ENCODE measurements at places on chromosomes 2 and 18.

DNA sequence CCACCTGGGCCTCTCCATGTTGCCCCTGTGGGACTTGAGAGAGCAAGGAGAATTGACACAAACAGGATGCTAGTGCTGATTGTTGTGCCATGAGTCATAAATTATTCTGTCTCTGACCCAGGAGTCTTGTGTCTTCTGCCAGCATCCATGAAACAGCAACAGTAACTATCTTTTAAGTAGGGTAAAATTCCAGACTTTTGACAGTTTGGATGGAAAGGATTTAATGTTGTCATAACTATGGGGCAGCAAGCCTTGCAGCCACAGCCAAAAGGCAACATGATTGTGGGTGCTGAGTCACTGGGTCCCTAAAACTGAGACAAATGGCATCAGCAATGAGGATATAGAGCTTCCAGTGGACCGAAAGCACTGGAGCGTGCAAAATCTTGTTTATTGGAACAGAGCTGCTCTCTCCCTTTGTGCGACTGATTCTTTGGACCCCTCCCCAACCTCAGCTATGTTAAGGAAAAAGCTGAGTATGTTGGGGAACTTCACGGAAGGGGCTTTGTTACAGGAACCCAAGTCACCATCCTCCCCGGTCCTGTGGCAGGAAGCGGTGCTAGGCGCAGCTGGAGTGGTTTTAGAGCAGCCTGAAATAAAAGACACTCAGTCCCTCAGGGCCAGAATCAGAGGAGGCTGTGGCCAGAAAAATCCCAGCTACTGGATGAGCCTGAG lies 9.6 kb upstream of the ITPRIPL1 start:
- no peak for DNase-seq

DNA sequence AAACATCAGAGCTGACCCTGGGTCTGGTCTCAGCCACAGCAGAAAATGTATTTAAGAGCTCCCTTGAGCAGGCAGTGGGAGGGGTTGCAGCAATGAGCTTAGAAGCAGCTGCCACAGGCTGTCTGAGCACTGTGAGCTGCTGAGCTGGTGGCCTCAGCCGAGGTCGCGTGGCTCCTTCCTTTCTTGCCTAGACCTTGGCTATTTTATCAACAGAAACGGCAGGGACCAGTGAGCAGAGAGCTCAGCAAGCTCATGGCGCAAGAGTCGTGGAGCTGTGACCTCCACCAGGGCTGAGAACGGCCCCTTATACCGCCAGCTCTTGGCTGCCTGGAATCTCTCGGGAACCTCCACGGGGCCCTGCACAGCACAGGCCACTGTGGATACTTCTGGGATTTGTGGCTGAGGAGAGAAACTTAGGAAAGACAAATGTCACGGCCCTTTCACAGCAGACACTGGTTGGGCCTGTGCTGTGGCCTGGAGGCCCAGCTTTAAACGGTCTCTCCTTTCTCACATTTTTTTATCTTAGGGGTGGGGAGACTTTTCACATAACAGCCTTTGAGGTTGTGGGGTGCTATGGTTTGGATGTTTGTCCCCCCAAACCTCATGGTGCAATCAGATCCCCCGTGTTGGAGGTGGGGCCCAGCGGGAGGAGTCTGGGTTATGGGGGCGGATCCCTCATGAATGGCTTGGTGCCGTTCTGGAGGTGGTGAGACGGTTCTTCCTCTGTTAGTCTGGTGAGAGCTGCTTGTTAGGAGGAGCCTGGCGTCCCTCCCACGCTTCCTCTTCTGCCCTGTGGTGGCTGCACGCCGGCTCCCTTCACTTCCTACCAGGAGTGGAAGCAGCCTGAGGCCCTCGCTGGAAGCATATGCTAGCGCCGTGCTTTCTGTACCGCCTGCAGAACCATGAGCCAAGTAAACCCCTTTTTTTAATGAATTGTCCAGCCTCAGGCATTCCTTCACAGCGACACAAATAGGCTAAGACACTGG lies 1.7 kb downstream of the ALLC start:
- DNase-seq, result no peak

DNA sequence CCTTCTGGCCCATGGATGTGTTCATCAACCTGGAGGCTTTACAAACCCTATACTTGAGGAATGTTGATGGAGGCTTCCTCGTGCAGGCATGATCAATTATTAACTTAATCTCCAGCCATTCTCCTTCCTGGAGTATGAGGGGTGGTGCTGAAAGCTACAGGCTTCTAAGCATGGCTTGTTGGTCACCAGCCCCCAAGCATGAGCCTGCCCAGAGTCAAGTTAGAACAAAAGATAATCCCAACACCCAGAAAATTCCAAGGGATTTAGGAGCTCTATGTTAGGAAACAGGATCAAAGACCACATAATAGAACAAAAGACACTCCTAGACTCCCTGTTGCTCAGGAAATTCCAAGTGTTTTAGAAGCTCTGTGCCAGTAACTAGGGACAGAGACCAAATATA lies 63.1 kb downstream of the FAM171B start:
- DNase-seq, result no peak

- DNase-seq, result no peak
These were observed 2.0 kb upstream of the MARCO start for GRCh38 chr2:118939994-118940393.

- no peak for DNase-seq
These were observed 713.6 kb downstream of the SLC4A3 start for GRCh38 chr2:220341014-220341413.

DNA sequence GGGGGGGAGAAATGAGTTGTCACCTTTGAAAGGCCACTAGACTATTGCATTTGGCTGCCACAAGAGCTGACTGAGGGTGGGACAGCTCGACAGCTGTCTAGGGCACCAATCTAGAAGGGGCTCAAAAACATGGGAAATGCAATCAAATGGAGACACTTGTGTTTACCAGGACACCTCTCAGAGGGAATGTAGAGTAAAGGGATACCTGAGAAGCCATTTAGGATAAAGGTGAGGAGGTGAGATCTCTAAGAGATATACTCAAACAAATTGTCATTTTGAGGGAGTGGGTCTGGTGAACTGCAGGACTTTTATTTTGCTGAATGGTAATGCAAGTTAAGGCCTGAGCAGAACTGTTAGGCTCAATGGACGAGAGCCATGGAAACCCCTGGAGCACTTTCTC lies 159.8 kb downstream of the DDX1 start:
- no peak for DNase-seq

DNA sequence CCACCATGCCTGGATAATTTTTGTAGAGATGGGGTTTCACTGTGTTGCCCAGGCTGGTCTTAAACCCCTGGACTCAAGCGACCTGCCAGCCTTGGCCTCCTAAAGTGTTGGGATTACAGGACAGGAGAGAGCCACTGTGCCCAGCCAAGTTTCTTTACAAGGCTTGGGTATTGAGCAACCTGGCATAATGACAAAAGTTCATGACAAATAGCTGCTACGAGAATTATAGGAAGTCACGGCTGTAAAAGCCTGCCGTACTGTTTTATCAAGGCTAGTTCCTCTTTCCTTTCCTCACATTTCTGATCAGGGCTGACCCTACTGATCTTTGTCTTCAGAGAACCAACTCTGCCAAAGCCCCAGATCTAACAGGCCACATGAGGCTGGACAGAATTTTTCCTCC lies 490.4 kb upstream of the SPRED2 start:
- no peak for DNase-seq

- peak; percentile 83 for DNase-seq
These were observed 52.1 kb upstream of the FAHD2A start for GRCh38 chr2:95350368-95350767.

- DNase-seq, result no peak
These were observed 31.7 kb downstream of the PCARE start for GRCh38 chr2:29042561-29043075.

DNA sequence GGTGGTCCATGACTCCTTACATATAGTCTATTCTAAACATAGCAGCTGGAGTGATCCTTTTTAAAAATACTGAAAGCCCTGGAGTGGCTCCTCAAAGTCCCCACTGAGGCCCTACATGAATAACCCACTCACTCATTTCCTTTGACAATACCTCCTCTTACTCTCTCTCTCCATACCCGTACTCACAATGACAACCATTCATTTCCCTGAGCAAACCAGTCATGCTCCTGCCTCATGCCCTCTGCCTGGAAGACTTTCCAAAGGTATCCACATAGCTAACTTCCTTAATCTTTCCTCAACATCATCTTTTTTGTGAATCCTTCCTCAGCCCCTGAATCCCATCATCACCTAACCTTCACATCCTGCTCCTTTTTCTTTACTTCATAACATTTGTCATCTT lies 102.6 kb downstream of the BAZ2B start:
- DNase-seq, result no peak

GRCh38 chr18:23684515-23685197 lies 4.6 kb upstream of the LAMA3 start:
- no peak for DNase-seq

DNA sequence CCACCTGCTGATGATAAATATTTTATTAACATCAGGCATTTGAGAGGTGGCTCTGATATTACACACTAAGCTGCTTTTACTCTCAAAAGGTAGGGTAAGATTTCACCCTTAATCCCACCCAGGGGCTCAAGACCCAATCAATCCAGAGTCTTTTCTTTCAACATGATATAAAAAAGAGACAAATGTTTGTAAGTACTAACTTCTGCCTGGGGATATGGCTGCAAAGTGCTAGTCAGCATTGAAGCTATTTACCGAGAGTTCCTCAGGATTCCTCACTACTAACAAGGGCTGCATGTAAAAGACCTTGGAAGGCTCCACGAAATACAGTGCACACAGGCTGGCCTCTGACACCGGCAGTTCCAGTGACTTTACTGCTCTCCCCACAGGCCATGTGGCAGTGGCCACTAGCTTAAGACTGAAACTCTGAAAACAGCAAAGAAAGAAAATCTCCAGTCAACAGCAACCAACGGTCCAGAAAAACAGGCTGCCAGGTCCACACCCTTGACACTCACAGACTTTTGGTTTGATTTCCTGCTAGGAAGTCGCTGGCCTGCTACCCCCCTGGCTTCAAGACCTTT lies 11.2 kb downstream of the MREG start:
- no peak for DNase-seq

DNA sequence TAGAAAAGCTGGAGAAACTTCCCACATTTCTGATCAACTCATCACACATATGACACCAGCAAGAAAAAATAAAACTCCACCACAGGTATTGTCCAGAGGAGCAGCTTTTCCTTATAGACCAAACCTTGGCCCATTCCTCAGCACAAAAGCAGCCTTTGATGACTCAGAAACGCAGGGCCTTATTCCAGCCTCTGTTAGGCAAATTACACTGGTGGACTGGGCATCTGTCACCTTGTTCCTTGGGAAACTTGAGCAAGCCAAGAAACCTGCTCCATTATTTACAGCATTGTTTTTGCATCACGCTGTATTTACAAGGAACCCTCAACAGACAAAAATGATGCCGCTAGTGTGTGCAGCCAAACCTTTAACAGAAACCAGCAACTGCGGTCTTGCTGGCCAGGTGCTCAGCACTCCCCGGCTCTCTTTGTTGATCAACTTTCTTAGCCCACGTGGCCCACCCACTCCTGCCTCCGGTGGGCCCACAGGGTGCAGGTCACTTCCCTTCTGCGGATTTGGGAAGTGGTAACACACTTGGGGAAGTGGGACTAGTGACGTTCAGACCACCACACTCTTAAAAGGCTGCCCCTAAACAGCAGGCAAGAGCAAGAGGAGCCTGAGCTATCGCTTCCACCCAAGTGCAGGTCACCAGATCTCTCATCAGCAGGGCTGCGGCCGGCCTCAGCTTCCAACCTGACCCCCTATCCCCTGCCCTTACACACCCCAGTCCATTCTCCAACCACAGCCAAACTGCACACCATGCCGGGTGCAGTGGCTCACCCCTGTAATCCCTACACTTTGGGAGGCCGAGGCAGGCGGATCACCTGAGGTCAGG lies 1.5 kb downstream of the AP1S3 start:
- DNase-seq, result no peak

GRCh38 chr2:158936978-158937377 lies 31.5 kb upstream of the TANC1 start:
- DNase-seq, result no peak

DNA sequence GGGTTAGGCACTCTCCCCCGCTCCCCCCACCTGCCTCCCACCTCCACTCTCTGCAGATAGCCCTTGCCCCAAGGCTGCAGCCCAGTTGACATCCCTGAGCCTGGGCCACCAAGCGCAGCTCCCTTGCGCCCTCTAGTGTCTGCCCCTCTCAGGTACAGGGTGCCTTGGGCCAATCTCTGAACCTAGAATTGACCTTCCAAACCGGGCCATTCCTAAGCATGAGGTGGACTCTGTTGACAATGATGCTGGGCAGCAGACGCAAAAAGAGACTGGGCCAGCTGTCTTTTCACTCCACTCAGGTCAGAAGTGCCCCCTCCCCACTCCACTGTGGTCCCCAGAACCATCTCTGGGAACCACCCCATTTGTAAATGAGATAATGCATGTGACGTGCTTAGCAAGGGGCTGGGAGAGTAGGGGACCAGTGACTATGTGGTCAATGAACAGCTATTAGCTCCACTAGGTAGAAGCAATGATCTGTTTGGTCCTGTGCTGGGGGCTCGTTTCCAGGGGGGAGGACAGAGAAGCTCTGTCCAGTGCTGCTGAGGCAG lies 43.3 kb upstream of the PLB1 start:
- DNase-seq, result no peak

DNA sequence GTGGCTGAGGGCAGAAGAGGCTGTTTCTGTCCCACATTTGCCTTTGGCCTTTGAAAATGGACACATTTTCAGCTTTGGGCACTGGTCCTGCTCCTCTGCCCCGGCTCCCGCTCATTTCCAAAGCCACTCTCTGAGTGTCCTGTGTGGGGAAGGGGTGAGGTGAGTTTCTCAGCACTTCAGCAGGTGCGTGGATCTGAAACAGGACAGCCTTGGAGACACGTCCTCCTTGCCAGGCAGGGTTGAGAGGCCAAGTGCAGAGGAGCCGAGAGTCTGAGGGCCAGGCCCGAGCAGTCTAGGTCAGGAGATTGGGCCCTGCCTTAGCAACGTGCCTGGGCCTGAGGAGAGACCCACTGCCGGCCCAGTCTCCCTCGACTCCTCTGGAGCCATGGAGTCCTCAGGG lies 21.9 kb upstream of the ALPI start:
- DNase-seq, result no peak

DNA sequence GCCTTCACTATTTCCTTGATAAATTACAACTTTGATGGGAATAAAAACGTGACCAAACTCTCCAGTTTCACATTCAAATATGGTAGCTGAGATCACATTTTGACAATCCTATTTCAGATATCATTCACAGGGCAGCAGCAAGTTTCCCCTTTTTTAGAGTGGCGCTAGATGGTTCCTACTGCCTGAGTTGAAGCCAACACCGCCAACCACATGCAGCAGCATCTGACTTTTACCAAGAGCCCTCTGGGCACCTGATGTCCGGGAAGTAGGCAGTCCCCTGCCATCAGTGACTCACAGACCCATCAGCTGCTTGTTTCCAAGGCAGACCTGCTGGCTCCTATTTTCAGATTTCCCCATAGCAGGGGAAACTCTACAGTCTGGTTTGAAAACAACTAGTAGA lies 4.0 kb upstream of the MREG start:
- DNase-seq, result no peak

- peak; percentile 34 for DNase-seq
These were observed 113.2 kb upstream of the ZSWIM2 start for GRCh38 chr2:186962085-186962747.

GRCh38 chr2:129262934-129263333 lies 716.5 kb upstream of the RAB6C start:
- no peak for DNase-seq
